ENCODE measurements at places on chromosomes 7 and 10. TPM values are rescaled to one million over a fixed set of nuclear protein-coding genes. Genes with fewer than 3 reads are reported as not detected.

DNA sequence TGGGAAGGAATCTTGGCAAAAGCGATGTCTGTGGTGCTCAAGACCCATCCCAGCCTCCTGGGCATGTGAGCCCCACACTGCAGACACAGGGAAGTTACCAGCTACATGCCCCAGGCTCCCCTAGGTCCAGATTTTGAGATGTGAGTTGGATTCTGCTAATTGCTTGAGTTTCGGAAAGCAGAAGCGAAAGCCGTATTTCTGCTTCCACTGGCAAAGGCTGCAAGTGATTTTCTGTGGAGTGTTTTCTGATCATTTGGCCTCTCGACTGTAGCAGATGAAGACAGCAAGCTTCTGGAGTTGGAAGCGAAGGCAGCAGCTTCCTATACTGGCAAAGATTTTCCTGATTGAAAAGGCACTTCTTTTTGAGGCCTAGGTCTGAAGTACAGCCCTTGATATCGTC is 29.6 kb downstream of the ANKRD16 start:
- H3K27me3 ChIP-seq = no peaks in the 10 kb centered on the region
- H3K36me3 ChIP-seq = no peaks in the 10 kb centered on the region
- DNase-seq = no peak

DNA sequence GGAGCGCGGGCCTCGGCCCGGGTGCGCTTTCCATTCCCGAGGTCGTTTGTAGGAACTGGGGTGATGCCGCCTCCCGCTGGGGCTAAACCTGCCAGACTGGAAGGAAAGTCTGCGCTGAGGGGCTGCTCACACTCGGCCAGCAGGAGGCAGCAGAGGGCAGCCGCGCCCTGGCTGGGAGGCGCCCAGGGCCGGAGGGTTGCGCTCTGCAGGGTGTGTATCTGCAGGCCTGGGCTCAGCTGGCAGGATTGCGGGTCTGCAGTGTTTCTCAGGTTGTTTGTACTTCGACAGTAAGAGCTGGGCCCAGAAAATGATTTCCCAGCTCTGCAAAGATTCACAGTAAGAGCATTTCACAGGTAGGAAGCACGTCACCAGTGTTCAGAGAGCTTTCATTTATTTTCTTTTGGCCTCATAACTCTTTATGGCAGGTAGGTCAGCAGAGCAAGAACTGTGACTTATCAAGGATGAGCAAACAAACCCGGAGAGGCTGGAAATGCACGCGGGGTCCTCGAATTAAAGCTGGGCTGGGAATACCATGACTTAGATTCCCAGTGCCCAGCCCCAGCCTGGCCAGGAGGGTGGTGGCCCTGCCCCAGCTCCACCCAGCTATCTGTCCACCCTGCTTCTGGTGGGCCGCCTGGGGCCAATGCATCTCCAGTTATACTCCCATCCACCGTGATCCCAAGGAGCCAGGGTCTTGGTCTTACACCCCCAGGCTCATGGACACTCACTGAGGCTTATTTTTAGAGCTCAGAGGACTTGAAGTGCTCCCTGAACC is 15.2 kb upstream of the PPP2R2D start:
- H3K27ac ChIP-seq = no peak overlapping the region
- peaks cover 2% of the 10 kb centered on the region for H3K4me1 ChIP-seq
- peaks cover 3% of the 10 kb centered on the region for H3K27me3 ChIP-seq
- no peaks in the 10 kb centered on the region for H3K36me3 ChIP-seq
- DNase-seq = peak; percentile 92
- H3K4me3 ChIP-seq = no peak overlapping the region

GRCh38 chr7:112009081-112009480 is 197.1 kb downstream of the DOCK4 start:
- no peak for DNase-seq
- no peak overlapping the region for H3K4me3 ChIP-seq
- H3K36me3 ChIP-seq = no peaks in the 10 kb centered on the region
- H3K27me3 ChIP-seq = no peaks in the 10 kb centered on the region
- H3K27ac ChIP-seq = no peak overlapping the region
- H3K4me1 ChIP-seq = peaks cover 7% of the 10 kb centered on the region

The LRRC4 gene
- 60.0 TPM for total RNA-seq

DNA sequence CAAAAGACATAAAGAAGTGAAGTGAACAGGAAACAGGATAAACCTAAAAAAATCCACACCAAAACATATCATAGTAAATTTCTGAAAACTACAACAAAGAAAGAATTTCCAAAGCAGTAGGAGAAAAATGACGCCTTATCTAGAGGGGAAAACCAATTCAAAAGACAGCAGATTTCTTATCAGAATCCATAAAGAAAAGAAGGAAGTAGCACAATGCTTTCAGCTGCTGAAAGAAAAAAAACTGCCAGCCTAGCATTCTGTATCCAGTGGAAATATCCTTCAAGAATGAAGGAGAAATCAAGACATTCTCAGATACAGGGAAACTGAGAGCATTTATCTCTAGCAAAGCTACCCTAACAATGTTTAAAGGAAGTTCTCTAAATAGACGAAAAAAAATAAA is 37.8 kb downstream of the PDLIM1 start:
- DNase-seq = no peak
- H3K4me1 ChIP-seq = no peaks in the 10 kb centered on the region
- no peak overlapping the region for H3K4me3 ChIP-seq
- H3K27me3 ChIP-seq = no peaks in the 10 kb centered on the region
- H3K36me3 ChIP-seq = peaks cover 13% of the 10 kb centered on the region

The MEOX2 gene
- total RNA-seq = 0.39 TPM

DNA sequence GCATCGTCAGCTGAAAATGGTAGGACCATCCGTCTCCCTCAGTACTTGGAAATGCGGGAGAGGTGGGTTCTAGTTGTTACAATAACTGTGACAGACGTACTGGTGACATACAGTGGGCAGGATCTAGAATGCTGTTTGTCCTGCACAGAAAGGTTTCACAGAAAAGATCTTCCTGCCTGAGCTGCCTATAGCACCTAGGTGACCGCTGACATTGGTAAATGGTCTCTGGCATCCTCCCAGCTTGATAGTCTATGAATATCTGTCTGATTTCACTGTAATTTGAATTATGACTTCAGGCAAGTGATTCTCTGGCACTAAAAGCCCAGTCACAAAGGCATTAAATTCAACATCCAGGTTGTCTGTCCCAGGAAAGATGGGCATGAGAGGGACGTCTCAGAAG is 38.2 kb upstream of the CCDC3 start:
- peaks cover 13% of the 10 kb centered on the region for H3K36me3 ChIP-seq
- H3K27me3 ChIP-seq = no peaks in the 10 kb centered on the region
- no peak overlapping the region for H3K4me3 ChIP-seq
- DNase-seq = no peak
- no peaks in the 10 kb centered on the region for H3K4me1 ChIP-seq

The DHX32 gene
- total RNA-seq = 11.3 TPM

DNA sequence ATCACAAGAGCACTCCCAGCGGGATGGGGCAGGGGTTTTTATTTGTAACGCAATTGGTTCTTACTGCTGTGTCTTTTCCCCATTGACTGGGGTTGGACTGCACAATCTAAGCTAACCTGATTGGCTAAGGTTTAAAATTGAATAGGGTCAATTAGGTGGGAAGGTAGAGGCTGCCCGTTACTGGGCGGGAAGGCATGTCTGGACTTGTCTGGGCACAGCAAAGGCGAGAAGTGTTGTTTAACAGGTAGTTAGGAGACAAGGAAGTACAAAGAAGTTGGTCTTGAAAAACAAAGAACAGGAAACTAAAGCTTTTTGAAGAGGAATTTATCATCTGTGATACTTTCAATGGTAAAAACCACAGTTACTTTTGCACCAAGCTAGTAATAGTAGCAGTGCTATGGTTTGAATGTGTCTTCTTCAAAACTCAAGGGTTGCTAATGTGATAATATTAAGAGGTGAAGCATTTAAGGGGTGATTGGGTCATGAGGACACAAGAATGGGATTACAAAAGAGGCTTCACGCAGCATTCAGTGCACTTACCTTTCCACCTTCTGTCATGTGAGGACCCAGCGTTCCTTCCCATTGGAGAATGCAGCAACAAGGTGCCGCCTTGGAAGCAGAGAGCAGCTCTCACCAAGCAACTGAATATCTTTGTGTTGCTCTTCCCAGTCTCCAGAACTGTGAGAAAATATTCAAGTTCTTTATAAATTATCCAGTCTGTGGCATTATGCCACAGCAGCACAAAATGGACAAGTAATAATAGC is 875.5 kb upstream of the SORCS1 start:
- no peaks in the 10 kb centered on the region for H3K27me3 ChIP-seq
- no peak overlapping the region for H3K27ac ChIP-seq
- H3K4me3 ChIP-seq = no peak overlapping the region
- no peaks in the 10 kb centered on the region for H3K4me1 ChIP-seq
- H3K36me3 ChIP-seq = no peaks in the 10 kb centered on the region

The SCART1 gene
- total RNA-seq = 3.8 TPM

The STARD3NL gene
- total RNA-seq = 158 TPM

GRCh38 chr7:2724453-2725177 is 36.6 kb downstream of the AMZ1 start:
- peak; percentile 4 for DNase-seq
- peaks cover 4% of the 10 kb centered on the region for H3K36me3 ChIP-seq
- peaks cover 2% of the 10 kb centered on the region for H3K27me3 ChIP-seq
- peaks cover 7% of the 10 kb centered on the region for H3K4me1 ChIP-seq
- H3K4me3 ChIP-seq = no peak overlapping the region

GRCh38 chr7:31079824-31080511 is 27.9 kb downstream of the ADCYAP1R1 start:
- peaks cover 2% of the 10 kb centered on the region for H3K4me1 ChIP-seq
- H3K27me3 ChIP-seq = peaks cover 14% of the 10 kb centered on the region
- no peak overlapping the region for H3K27ac ChIP-seq

DNA sequence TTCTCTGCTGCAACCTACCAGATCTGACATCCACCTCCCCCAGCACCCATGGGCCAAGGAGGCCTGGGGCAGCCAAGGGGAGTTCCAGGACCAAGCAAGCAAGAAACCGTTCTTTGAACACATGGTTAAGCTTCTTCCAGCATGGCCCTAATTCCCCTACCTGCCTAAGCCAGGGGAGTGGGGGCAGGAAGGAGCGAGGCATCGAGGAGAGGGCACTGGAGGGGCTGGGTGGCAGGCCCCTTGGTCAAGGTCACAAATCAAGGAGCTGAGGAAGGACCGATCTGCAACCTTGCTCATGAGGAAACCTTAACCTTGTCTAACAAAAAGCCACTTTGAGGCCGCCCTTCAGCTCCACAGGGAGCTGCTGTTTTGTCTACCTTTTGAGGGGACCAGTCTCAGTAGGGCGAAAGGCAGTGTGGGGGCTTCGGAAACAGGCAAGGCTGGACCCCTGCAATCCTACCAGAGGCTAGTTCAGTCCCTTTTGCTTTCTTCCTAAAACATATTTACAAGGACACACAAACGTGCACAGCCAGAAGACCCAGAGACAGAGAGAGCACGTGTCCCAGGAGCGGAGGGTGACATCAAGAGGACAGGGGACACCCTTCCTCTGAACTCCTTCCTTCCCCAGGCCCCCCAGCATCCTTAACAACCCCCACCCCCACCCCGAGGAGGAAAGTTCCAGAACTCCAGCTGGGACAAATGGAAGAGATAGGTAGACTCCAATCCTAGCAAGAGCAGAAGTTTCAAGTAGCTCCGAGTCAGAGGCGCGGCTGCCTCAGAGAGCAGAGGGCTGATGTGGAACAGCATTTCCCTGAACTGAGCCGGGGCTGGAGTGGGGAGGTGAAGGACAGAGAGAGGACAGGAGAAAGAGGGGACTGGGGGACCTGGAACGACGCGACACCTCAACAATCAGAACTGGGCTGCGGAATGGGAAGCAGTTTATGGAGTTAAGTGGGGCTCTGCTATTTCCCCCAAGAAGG is 28.2 kb downstream of the SPOCK2 start:
- H3K27ac ChIP-seq = peak overlapping the region; percentile 65
- H3K27me3 ChIP-seq = peaks cover 15% of the 10 kb centered on the region
- DNase-seq = no peak
- H3K4me1 ChIP-seq = peaks cover 27% of the 10 kb centered on the region
- no peaks in the 10 kb centered on the region for H3K36me3 ChIP-seq
- H3K4me3 ChIP-seq = no peak overlapping the region

DNA sequence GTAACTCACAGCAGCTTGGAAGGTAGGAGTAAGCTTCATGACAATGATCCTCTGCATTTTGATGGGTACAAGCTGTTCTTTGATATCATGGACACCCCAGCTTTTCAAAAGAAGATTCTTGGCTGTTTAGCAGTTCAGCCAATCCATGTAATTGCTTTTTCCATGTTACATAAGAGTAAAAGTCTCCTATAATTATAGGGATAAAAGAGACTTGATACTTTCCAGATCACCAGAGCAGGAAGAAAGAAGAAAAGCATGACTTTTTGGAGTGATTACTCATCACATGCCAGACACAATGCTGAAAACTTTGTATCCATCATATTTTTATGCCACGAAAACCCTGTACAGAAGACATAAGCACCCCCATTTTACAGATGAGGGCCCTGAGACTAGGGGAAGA is 1049.7 kb downstream of the NRG3 start:
- H3K4me1 ChIP-seq = no peaks in the 10 kb centered on the region
- no peaks in the 10 kb centered on the region for H3K36me3 ChIP-seq
- H3K27ac ChIP-seq = no peak overlapping the region
- no peak for DNase-seq

GRCh38 chr7:26156451-26157420 is 4.7 kb downstream of the NFE2L3 start:
- H3K36me3 ChIP-seq = peaks cover 5% of the 10 kb centered on the region
- no peak overlapping the region for H3K27ac ChIP-seq
- no peak for DNase-seq
- H3K4me3 ChIP-seq = no peak overlapping the region
- peaks cover 14% of the 10 kb centered on the region for H3K27me3 ChIP-seq
- H3K4me1 ChIP-seq = peaks cover 6% of the 10 kb centered on the region

DNA sequence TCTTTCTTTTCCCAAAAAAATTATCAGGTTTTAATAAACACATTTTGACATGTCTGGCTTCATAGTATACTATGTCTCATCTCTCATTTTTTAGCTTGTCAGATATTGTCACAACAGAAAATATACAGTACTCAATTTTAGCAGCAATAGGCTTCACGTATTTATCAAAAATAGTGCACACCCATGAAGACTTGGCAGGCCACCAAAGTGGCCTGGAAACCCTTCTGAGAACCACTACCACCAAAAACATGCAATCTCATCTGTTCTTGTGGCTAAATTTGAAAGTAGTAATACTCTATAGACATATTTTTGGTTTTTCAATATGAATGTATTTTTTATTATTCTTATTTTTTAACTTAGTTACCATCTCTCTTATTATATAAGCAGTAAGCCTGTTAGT is 1094.5 kb upstream of the LRRN3 start:
- H3K4me3 ChIP-seq = no peak overlapping the region
- H3K36me3 ChIP-seq = no peaks in the 10 kb centered on the region
- no peak overlapping the region for H3K27ac ChIP-seq
- peaks cover under 1% of the 10 kb centered on the region for H3K4me1 ChIP-seq
- DNase-seq = no peak
